T-helper 2 cell (primary cell): ENCODE measurements at places on chromosomes 5 and 9.

- no peak for DNase-seq
These were observed 29.3 kb downstream of the GRAMD2B start for GRCh38 chr5:126452477-126452876.

GRCh38 chr9:94144394-94144793 lies 60.1 kb downstream of the PTPDC1 start:
- no peak for DNase-seq

GRCh38 chr5:77280036-77280435 lies 69.6 kb downstream of the PDE8B start:
- no peak for DNase-seq

DNA sequence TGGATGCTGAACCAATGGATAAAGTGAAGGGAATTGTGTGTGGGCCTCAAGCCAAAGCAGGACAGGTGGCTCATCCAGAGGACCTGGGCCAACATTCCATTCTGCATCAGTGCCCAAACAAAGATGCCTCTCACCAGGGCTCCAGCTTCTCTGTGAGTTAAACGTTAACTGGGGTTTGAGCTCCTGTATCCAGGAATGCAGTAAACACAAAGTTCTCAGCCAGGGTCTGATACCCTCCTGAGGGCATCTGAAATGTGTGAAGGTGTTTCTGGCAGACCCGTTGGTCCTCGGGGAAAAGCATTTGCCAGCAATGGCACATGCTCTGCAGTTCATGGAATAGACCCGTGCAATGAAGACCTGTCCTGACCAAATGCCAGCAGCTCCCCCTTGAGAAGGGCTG lies 33.9 kb upstream of the AOPEP start:
- no peak for DNase-seq

DNA sequence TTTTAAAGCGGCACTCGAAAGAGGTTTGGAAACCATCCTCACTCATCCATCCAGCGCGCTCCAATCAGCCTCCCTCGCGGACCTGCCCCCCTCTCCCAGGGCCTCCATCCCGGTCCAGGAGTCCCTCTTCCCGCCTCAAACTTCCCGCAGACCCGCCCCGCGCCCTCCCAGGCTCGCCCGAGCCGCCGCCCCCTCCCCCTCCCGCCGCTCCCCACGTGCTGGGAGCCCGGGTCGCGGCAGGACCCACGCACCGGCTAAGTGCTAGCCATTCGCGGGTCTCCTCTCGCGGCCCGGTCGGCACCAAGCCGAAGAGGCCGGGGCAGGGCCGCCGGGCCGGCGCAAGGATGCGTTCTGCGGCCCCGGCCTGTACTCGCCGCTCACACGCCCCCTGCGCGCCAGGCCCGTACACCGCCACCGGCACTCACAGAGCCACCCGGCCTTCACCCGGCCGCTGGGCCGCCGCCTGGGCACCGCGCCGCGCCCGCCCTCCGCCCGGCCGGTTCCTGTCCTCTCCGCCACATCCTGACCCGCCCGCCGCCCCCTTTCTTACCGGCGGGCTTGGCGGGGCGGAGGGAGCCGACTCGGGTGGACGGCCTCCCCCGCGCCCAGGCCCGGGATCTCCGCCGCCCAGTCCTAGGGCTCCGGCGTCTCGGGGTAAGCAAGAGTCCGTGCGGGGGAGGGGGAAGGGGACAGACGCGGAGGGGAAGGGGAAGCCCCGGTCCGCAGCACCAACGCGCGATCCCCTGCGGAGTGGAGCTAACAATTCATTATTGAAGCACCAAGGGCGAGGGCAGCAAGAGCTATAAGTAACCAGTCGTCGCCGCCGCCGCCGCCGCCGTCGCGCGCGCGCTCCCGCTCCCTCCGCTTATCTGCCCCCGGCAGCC lies 576 bp downstream of the CHD1 start:
- DNase-seq: no peak

GRCh38 chr9:134174526-134175290 lies 10.3 kb upstream of the RNU6ATAC start:
- no peak for DNase-seq

DNA sequence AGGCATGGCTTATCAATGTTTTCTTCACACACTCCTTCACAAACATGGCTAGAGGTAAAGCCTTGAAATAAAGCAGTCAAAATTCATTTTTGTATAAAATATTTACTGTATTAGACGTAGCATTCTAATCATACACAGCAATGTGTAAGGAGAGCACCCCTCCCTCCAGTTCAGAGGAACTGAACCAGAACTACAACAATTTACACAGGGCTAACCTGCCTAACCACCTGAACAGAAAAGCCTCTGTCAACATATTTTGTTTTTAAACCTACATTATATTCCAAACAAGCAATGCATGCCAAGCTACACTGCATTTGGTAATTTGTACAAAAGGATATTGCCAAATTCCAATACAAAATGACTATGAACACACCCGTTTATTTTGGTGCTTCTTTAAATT lies 41.6 kb downstream of the MLLT3 start:
- no peak for DNase-seq

DNA sequence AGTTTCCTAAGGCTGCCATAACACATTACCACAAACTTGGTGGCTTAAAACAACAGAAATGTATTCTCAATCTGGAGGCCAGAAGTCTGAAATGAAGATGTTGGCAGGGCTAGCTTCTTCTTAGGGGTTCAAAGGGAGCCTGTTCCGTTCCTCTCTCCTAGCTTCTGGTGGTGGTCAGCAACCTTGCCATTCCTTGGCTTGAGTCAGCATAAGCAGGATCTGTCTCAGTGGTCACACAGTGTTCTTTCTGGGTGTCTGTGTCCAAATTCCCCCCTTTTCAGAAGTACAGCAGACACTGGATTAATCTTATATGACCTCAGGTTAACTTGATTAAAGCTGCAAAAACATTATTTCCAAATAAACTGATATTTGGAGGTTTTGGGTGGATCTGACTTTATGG lies 2.1 kb upstream of the OSMR start:
- DNase-seq: no peak

DNA sequence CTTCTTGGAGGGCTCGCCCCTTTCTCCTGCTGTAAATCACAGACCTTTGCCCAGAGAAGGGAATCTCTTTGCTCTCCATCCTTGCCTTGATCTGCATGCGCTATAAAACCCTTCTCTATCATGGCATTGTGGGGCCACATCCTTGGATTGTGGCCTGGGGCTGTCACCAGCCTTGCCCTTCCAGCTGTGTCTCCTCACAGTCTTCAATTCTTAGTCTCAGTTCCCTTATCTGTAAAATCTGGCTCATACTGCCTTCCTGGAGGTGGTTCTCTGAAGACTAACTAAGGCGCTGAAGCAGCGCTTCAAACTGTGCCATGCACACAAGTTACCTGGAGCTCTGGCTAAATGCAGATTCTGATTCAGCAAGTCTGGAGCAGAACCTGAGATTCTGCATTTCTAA lies 53.4 kb upstream of the RARS1 start:
- no peak for DNase-seq
